ENCODE measurements at places on chromosomes 3 and 15.
A peak's percentile ranks its signal among the peaks of the same experiment; 100 is the strongest.

DNA sequence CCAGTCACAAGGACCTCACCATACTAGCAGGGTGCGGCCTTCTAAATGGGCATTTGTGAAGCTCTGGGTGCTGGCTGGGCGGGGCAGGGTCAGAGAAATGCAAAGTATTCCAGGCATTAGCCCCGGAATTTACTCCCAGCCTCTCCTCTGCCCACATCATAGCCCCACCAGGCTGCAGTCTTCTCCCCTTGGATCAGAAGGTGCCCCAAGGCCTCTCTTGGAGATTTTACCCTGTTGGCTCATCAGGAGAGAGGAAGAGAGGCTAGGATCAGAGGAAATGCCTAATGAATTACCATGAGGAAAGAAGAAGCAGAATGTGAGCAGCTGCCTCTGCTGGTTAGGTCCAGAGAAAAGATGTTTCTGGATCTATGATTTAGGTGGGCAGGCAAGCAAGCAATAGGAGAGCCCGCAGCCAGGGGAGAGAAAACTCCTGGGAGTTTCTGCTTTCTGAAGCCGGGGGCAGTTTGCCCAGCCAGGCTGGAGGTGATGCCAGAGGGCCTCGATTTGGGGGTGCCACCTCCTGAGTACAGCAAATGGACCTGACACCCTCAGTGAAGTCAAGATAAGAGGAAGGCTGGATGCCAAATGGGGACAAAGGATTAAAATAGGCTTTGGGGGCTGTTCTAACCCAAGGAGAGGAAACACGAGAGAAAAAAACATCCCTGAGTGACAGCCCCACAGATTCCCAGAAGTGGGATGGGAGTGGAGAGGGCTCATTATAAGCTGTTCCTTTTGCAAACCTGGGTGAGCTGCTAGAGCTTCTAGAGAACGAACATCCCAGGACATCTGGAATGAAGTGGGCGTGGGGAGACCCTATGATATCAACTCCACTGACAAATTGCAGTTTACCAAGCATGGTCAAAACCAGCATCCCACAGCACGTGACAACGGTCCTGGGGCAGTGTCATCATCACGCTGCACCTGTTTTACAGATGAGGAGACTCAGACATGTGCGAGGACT, 65.4 kb downstream of the BDH1 start:
- DNase-seq, result peak; percentile 86

DNA sequence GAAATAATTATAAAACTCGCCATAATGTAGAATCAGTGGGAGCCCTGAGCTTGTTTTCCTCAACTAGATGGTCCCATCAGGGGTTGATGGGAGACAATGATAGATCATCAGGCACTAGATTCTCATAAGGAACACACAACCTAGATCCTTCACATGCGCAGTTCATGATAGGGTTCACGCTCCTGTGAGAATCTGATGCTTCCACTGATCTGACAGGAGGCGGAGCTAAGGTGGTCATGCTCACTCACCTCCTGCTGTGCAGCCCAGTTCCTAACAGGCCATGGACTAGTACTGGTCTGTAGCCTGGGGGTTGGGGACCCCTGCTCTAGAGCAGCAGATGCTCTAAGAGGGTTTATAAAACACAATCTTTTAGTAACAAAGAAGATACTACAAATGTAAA, 183.6 kb downstream of the ANXA2 start:
- DNase-seq, result no peak

DNA sequence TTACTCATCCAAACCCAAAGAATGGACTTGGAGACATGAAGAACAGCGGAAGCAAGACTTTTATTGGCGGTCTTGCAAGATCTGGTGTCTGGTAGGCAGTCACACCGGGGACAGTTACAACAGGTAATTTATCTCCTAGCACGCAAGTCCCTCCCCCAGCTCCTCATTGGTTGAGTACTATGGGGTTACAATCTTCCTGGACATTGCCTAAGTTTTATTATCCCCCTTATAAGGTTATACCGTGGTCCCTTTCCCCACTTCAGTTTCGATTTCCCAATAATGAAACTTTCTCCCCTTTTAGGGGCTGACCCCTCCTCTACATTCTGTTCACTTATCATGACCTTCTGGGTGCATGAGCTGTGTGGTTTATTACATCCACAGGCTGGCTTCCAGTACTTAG, 18.7 kb downstream of the ARL8B start:
- no peak for DNase-seq

GRCh38 chr3:62761711-62762110, 113.5 kb downstream of the CADPS start:
- no peak for DNase-seq

- no peak for DNase-seq
Measured at GRCh38 chr15:48557335-48557734, 88.2 kb downstream of the FBN1 start.

DNA sequence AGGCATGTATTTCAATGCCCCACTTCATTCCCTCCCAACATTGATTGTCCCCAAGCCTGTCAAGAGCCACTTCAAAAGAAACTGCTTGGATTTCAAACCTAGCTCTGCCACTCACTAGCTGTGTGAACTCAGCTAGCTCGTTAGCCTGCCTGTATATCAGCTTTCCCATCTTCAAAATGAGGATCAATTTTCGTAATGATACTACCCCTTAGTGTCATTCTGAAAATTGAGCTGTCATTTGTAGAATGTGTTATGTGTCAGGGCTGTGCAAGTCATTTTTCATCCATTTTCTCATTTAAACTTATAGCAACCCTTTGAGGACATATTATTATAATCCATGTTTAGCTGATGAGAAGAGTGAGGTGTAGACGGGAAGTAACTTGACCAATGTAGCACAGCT, 88.6 kb downstream of the TRIM42 start:
- DNase-seq, result no peak

DNA sequence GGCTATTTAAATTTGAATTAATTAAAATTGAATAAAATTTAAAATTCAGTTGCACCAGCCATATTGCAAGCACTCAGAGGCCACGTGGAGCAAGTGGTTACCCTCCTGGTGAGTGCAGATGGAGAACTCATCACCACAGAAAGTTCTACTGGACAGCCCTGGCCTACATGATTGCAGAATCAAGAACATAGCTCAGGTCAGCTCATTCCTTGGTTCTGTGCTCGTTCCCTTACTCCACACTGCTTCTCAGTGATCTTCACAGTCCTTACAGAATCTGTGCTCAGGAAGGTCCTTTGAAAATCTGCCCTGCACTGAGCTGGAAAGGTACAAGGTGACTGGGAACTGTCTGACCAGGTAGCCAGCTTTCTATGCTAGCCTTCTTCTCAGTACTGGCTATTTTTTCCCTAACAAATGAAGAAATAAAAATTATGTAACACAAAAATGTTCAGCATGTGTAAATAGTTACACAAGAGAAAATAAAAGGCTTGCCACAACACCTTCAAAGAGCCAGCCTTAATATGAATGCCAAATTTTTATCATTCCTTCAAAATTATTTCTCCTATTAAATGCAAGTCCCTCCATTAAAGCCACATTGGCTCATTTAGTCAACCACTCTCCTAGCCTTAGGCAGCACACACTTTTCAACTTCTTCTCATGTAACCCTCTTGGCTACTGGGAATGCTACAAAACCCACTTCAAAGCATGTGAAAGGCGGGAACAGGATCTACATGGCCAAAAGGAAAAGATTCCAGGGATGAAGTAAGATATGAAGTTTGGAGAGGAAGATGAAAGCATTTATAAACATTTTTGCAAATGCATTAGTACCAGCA, 326.4 kb upstream of the WNT5A start:
- DNase-seq, result no peak

DNA sequence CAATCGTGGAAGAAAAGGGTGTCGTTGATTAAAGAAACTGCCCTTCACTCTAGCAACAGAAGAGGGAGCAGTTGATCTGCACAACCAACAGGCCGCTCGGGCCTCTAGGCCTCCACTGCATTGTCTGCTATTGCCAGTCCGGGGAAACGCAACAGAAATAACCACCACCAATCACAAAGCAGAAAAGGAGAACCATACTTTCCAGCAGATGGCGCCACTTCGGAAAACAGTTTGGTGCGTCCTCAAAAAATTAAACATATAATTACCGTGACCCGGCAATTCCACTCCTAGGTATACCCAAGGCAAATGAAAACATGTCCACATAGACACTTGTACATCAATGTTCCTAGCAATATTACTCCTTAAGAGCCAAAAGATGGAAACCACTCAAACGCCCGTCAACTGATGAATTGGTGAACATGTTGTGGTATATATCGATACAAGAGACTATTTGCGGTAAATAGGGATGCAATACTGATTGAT, 154.1 kb downstream of the TJP1 start:
- peak; percentile 84 for DNase-seq

DNA sequence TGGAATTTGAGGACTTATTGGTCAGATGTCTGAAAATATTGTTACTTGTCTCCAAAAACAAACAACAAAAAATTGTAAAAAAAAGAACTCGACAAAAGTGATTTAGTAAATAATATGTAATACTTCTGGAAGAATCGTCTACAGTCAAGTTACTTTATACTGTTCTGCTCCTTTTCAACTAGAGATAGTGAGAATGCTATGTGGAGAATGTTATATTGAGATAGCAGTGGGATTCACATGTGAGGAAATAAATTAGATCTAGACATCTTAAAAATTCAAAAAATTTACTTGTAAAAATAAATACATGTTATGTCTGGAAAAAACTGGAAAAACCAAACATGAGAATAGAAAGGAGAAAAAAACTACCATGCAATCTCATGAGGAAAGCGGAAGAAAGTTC, 64.9 kb downstream of the SGO1 start:
- DNase-seq, result no peak

- no peak for DNase-seq
Measured at GRCh38 chr15:98669638-98670037, 21.3 kb downstream of the IGF1R start.

DNA sequence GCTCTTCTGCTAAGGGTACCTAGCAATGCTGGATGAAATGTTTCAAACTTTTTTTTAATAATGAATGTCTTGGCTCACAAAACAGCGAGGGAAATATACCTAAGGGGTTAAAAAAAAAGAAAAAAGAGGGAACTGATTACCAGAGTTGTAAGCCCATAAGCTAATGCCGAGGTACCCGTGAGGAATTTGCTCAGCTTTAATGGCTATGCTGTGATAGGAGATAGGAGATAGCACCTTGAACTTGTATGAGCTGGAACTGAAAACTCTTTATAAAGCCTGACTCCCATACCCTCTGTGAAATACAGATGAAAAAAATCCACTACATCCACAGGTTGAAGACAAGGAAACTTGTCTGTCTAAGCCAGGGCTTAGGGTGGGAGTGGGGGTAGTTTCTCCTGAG, 13.9 kb downstream of the GRAMD1C start:
- no peak for DNase-seq

GRCh38 chr15:71542836-71543235, 267.5 kb upstream of the NR2E3 start:
- peak; percentile 51 for DNase-seq

GRCh38 chr3:151576511-151577137, 115.8 kb upstream of the IGSF10 start:
- no peak for DNase-seq

DNA sequence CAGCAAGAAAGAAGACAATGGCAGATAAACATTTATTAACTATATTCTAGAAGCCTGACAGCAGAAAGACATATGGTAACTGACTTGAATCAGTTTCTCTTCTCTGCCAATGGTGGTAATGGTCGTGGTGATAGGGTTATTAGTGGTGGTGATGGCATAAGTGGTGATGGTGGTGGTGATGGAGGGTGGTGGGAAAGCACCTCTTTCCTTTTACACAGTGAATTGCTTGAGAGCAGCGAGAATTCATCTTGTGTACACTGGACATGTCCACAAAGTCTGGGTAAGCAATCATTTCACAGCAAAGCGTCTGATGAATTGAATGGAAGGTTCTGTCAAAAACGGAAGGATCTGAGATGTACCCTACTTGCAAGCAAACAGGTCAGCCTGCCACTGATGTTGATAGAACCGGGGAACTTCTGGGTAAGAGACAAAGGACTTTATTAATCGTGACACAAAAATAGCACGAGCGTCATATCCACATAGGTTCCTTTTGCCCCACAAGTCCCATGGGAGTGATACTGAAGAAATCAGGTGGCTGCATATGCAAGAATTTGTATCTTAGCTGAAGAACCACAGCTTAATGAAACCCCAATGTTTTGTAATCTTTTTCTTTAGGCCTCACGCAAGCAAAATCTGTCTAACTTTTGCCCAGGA, 23.5 kb upstream of the TBC1D5 start:
- DNase-seq, result no peak

- peak; percentile 93 for DNase-seq
Measured at GRCh38 chr3:185820973-185821758, 3.7 kb downstream of the IGF2BP2 start.

GRCh38 chr3:14597266-14597665, 54.3 kb upstream of the CCDC174 start:
- no peak for DNase-seq

DNA sequence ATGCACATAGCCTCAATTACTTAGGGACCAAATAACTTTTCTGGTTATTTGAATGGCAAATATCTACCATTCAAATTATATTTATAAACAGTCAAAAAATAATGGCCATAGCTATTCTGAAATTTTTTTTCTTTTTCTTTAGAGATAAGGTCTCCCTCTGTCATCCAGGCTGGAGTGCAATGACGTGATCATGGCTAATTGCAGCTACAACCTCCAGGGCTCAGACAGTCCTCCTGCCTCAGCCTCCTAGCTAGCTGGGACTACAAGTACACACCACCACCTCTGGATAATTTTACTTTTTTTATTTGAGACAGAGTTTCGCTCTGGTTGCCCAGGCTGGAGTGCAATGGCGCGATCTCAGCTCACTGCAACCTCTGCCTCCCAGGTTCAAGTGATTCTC, 16.6 kb downstream of the PPP1R2 start:
- no peak for DNase-seq

GRCh38 chr3:61090389-61091169, 160.7 kb downstream of the FHIT start:
- DNase-seq, result no peak

GRCh38 chr3:37554364-37554763, 307.3 kb upstream of the CTDSPL start:
- no peak for DNase-seq

- no peak for DNase-seq
Measured at GRCh38 chr3:159832024-159832423, 156.6 kb upstream of the IL12A start.

DNA sequence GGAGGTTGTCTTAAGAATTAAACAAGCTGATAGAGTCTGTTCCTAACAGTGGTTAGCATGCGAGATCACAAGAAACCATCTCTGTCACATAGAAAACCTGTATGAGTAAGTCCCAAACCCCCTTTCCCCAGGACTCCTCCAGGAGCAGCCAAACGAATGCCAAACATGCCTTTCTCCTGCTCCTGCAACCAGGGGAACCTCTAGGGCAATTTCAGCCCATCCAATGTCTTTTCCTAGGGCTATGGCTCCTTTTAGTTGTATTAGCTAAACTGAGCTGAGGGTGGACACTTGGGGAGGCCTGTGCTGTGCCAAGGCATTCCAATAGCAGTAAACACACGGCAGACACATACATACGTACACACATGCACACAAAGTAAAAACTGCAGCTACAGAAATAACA, 36.5 kb upstream of the TIMP4 start:
- DNase-seq, result peak; percentile 67

DNA sequence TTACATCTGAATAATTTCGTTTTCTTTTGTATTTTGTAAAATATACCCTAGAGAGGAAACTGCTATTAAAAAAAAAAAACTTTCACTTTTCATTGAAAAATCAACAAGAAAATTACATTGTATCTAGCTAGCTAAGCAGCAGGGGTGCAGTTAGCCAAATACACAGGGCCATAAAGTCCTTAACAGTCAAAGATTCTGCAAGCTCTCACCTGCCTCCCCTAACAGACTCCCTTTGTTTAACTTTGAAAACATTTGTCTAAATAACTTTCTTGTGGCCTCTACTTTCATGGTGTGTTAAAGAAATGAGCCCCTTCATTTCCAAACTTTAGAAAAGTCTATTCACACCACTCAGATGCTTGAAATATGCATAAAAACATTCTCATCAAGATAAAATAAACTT, 23.3 kb downstream of the CBLB start:
- DNase-seq, result no peak
